Trophoblast cell (in vitro differentiated cells and primary cell): ENCODE measurements at places on chromosomes 13 and 19.

DNA sequence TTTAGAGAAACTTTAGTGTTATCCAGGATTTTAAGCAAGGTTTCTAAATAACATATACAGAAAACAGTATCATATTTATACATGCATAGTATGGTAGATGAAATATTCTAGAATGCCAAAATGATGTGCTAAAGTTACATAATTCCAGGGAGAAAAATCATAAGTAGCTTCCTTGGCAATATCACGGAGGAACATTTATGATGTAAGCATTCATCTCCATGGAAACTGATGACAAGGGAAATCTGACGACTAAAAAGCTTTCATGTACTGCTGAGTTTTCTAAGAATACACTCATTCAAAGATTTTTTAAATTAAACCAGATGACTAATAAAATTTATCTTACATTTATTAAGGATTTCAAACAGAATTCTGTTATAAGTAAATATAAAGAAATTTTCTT, 4.7 kb downstream of the TEX30 start:
- peak; percentile 7 for DNase-seq

DNA sequence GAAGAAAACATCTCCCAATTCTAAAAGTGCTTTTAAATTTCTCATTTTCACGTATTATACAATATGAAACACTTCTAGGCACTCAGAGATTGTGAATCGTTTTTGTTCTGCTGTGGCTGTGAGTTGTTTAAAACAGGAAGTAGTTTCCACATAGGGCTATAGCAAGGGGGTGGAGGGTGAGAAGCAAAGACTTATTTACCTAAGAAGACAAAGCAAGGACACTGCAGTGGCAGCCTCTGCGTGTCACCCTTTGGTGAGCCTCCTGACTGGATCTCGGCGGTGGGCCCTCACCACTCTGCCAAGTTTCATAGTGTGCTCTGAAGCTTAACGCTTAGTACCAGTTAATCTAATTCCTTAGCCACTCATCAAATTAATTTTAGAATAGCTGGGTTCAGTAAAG, 56.8 kb downstream of the TNFSF13B start:
- DNase-seq, result no peak

DNA sequence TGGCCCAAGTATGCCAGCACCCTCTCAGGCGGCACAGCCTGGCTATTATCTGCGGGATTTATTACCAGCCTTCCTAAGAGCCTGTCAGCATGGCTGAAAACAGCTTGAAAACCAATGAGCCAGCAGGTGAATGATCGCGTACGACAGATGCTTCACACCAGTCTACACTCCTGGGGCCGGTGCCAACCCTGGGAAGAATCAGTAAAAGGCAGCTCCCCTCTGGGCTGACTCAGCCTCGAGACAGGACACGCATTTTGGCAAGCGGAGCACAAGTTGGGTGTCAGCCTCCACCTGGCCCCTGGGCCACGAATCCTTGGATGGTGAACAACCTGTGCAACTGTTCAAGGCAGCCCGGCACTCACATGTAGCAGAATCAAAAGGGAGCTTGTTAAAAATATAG, 15.6 kb downstream of the EMP3 start:
- no peak for DNase-seq

DNA sequence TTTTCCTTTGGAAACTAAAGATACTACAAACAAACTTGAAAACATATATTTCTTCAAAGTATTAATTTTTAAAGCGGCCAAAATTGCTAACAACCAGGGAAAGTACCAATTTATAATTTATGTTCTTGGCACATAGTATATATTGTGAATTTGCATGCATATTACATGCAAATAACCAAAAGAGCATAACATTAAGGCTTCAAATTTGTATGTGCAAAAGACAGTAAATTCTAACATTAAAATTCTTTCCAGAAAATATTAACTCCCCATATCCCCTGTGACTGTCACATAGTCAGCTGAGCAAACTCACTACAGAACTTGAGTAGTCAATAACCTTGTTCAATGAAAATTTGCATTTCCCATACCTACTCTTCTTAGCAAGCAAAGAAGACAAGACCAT, 133.4 kb downstream of the ENOX1 start:
- no peak for DNase-seq

DNA sequence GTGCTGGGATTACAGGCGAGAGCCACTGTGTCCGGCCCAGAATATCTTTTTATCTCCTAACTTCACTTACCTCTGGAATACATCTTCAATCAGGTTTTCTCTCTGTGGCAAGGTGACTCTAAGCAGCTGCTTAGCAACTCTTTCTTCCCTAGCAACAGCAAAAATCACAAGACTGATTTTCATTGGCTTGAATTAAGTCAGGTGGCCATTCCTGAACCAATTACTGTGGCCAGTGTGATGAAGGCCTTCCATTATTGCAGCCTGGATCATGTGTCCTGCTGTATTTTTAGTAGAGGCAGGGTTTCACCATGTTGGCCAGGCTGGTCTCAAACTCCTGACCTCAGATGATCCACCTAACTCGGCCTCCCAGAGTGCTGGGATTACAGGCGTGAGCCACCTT, 9.0 kb upstream of the LTBP4 start:
- DNase-seq, result peak; percentile 58

- DNase-seq, result peak; percentile 48
Observed at GRCh38 chr13:47480121-47480520, 521.0 kb downstream of the SUCLA2 start.

DNA sequence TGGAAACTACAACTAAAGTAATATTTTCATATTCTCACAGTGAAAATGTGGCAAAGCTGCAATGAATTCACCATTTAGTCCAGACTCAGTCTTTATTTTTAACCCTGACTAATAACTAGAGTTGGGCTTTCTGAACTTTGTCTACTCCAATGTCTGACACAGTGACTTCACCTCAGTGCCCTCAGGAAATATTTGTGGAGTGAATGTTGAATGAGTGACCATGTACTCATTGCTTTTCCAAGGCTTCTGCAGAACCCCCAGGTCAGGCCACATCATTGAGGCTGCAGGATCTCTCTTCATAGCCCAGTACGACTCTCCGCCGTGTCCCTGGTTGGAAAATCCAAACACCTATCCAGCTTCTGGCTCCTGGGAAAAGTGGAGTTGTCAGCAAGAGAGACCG, 1.8 kb downstream of the ZNF175 start:
- no peak for DNase-seq

DNA sequence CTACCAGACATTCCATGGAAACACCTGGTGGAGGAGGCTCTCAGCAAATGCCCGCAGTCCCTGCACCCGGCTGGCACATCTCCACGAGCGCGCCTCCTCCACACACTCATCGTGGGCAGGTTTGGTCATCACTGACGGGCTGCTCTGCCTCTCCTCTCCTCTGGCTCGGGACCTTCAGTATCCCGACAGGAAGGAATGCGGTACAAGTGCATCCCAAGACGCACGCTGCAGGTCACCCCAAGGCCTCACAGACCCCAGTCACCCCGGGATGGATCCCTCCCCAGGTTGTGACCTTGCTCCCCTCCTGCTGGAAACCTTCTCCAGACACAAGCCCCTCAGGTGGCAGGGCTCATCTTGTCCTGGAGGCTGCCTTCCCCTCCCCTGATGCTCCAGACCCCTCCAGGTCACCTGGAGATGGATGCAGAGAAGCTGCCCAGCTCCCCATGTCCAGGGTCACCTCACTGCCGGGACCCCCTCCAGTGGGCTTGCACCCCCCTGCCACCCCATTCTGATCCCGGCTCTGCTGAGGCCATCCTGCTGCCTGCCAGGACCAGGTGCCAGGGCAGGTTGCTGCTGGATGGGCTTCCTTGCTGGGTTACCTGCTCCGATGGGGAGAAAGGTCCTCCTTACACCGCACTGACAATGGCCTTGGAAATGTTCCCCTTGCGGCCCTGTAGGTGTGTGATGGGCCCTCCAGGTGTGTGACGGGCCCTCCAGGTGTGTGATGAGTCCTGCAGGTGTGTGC, 29.9 kb downstream of the C13orf46 start:
- DNase-seq, result no peak

DNA sequence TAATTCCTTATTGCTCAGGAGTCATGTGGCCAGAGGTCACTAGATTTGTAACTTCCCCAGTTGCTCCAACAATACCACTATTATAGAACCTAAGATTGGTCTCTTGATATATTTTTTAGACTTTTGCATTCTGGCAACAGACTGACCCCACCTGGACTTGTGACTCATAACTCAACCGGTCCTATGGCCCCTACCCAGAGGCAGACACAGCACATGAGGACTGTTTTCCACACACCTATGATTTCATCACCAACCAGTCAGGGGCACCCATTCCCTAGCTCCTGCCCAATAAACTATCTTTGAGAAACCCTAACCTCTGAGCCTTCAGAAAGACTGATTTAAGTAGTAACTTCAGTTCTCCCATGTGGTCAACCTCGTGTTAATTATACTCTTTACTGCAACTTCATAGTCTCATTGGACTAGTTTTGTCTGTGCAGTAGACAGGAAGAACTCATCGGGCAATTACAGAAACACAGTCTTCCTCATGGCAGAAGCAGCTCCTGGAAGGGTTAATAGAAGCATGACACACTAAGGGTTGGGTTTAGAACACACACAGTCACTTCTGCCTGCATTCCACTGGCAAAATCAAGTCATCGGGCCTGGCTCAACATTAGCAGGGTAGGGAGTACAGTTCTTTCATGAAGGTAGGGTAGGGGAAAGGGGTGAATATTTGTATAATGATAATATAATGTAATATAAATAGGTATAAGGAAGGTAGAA, 251.8 kb downstream of the UQCRFS1 start:
- peak; percentile 63 for DNase-seq

GRCh38 chr19:58367698-58368454, 5.3 kb upstream of the ZNF497 start:
- no peak for DNase-seq

DNA sequence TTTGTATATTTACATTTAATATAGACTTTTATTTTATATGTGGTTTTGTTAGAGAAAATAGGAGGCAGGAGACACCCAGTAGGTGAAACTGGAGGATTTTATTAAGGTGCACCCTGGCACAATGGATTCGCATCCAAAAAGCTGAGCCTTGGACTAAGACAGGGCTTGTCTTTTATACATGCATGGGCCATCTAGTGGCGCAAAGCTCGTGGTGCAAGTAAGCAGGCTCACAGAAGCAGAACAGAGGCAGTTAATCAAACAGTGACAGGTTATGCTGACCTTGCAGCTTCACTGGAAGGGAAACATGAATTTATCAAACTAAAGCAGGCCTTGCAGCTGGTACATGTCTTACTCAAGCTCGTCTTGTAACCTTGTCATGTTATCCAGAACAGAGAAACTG, 58.8 kb upstream of the ZNF681 start:
- peak; percentile 22 for DNase-seq

GRCh38 chr13:106197496-106197895, 338.0 kb downstream of the EFNB2 start:
- DNase-seq, result no peak

GRCh38 chr19:40928850-40929249, 46.8 kb upstream of the CYP2A7 start:
- peak; percentile 33 for DNase-seq

- DNase-seq, result peak; percentile 94
Observed at GRCh38 chr19:48560095-48560530, 8.1 kb downstream of the SULT2B1 start.

DNA sequence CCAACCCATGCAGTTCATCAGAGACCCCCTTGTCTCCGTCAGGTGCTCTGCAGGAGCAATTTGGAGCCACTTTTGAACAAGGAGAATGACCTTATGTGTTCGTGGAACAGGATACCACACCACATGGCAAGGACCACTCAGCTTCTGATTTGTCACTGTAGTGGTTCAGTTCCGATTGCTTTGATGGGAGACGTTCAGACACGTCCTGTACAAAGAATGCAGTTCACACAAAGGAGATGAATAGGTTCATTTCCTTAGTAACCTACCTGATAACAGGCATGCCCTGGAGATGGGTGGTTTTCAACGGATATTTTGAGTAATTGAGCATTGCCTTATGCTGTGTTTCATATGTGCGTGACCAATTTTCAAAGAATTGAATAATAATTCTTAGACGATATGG, 17.2 kb downstream of the FGF9 start:
- no peak for DNase-seq
